NCI-H345 (cell line): ENCODE measurements at places on chromosomes 6 and 20.
A peak's percentile ranks its signal among the peaks of the same experiment; 100 is the strongest.

DNA sequence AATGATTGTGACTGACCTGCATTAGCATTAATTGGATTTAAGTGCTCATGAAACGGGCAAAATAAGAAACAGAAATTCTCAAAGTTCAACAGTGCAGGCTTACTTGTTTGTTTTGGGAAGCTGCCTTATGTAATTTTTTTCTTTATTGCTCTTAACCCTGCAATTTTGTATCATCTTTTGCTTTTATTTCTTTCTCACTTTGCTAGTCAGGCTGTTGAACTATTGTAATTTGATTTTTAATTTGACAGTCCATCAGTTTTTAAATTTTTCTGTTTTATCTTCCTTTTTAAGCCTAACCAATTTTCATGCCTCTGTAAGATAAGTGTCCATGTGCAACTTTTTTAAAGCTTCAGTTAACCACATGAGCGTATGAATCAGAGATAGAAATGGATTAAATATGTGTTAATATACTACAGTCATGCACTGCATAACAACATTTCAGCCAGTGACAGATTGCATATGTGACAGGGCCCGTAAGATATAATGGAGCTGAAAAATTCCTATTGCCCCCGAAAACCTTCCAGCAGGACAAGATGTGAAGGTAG is 44.6 kb downstream of the PEX7 start:
- DNase-seq: no peak

- DNase-seq: peak; percentile 96
Measured at GRCh38 chr20:32017711-32018251, 7.5 kb downstream of the CCM2L start.

DNA sequence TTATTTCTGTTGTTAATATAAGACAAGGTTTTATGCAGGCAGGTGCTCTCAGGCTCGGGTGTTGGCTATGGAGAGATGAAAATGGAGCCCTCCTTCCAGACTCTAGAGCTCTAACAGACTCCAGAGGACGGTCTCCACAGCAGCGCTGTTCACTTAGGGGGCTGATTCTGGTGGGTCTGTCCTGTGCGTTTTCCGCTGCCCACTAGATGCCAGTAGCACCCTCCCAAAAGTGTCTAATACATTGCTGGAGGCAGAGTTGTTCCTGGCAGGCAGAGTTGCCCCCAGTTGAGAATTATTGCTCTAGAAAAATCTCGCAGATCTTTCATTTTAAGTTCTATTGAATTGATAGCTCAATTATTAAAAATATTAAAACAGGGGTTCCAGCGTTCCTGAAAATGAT is 109.9 kb downstream of the MAP3K4 start:
- peak; percentile 1 for DNase-seq

DNA sequence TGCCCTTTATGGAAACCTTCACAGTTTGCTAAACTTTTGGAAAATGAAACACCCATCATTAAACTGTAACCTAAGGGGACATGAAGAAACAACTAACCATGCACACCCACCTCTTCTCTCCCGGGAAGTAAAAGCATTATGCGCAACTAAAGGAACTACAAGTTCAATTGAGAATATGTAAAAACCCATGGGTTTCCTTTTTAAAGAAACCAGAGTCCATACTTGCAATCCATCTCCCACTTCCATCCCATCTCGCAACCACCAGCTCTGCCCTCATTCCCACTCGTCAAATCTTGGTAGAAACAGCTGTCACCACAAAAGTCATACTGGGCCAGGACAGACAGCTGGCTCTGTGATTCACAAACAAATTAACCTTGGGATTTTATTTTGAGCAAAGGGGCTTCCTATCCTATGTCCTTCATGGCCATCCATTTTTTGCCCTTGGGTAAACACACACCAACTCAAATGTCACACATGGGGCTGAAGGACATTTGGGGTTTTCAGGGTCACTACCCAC is 81.5 kb downstream of the HAO1 start:
- DNase-seq: no peak

DNA sequence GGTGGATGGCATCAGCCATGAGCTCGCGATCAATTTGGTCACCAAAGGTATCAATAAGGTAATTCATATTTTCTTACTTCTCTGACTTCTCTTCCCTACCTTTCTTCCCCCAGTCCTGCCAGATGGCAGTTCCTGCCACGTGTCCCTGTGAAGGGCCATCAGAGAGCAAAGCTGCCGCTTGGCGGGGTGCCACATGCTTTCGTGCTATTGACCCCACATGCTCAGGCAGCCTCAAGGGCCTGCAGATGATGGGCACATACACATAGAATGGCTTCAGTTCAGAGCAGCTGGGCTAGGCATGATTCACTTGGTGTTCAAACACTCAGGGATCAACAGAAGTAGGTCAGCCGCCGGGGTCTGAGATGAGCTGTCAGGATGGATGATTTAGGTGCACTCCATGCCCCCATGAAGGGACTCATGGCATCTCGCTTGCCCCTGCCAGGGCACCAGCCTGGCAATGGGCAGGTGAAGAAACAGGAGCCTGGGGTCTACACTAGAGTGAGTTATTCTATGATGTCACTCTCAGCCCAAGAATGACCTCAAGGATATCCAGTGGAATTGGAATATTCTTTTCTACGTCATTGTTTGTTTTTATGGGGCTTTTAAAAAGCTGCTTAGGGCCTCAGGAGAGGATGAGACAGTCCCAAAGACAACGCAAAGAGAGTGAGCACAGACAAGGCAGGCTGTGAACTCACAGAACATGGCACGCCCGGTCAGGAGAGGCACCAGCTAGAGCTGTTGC is 25.5 kb downstream of the BANF2 start:
- peak; percentile 95 for DNase-seq

GRCh38 chr6:90184334-90185298 is 112.0 kb downstream of the BACH2 start:
- peak; percentile 95 for DNase-seq

DNA sequence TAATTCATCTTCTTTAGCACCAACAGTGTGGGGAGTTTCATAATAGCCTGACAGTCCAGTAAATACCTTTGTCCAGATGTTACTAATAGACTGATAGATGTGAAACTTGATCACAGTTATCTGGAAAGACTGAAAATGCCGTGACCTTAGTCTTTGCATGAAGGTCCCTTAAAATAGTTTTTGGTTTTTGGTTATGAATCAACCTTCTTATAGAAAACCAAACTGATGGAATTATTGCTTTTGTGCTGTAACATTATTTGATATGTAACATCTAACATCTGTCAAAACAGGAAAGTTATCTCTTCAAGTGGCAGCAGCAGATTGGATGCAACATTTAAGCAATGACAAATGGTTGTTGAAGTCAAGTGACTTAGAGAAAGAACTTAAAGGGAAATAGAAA is 190.4 kb downstream of the DOK5 start:
- DNase-seq: no peak

- DNase-seq: peak; percentile 53
Measured at GRCh38 chr6:87922947-87923330, 124.7 kb upstream of the SPACA1 start.

GRCh38 chr6:71091167-71091566 is 134.3 kb upstream of the B3GAT2 start:
- DNase-seq: no peak

DNA sequence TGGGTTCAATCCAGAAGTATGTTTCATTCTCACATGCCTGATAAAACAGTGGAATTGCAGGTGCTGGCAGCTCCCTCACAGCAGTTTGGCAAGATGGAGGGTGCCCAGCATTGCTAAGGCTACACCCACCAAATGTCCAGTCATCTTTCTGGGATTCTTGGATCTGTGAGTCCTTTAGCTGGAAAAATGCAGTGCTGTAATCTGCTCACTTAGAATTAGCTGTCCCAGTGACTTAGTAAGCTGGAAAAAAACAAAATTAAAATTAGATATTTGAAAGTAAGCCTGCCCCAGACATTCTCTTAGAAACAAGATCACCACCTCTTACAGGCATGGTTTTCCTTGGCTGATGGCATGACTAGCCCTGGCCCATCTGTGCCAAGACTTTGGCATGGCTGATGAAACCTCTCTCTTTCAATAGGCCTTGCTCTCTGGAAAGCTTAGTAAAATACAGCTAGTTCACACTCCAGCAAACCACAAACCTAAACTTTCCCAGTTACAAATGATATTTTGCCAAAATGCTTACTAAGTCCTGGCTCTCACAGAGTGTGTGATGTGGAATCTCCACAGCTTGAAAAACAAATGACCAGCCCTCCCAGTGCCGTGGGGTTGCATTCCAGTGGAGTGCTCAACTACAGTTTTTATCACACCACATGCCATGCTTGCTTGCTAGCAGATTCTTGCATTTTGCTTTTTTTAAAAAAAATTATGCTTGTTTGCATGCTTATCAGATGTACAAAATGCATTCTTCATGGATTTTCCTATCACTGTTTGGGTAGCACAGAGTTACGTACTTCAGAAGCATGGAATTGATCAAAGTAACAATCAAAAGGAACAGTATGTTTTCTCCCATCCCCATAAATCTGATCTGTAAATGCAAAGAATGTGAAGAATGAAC is 261.5 kb downstream of the EYA4 start:
- DNase-seq: no peak

- DNase-seq: no peak
Measured at GRCh38 chr6:4103929-4104328, 25.0 kb upstream of the FAM217A start.

GRCh38 chr6:42960243-42961019 is at the start of gene GNMT:
Gene GNMT (plus strand): TSS chr6:42960754. CDS start chr6:42960768, 14 bp downstream.
- DNase-seq: peak; percentile 66

GRCh38 chr6:4018924-4019236 is 60.1 kb downstream of the FAM217A start:
- DNase-seq: no peak

DNA sequence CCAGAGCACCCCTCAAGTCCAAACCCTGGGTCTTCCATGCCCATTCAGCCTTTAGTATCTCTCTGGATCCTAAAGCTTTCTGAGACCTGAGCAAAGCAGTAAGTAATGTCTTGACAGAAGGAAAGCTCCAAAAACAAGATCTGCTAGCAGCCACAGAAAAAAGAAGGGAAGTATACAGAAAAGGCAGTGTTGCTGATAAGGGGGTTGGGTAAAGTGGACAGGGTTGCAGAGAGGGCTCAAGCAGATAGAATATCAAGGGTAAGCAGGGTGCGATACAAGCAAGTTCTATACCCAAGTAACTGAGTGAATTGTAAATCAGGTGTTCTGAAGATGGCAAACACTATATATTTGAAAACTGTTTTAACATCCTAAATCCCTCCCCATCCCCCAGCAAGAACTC is 113.4 kb upstream of the CARMIL1 start:
- no peak for DNase-seq

GRCh38 chr6:118639054-118639964 is 12.1 kb downstream of the CEP85L start:
- DNase-seq: no peak

DNA sequence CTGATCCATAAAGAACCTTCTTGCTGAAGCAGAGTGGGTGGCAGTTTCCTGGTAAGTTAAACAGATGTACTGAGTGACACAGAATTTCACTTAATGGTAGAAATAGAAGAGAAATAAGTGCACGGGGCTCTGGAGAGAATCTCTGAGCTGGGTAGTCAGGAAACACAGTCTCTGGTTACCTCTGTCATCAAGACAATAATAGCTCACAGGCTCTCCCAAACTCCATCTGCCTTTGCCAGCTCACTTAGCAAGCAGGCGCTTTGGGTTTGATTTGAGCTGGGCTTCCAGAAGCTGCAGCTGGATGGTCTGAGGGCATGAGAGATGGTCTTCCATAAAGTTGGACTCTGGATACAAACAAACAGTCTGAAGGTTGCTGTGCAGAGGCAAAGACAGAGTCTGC is 39.6 kb upstream of the PRSS35 start:
- no peak for DNase-seq

- no peak for DNase-seq
Measured at GRCh38 chr6:46191961-46192360, 21.2 kb upstream of the ENPP5 start.

DNA sequence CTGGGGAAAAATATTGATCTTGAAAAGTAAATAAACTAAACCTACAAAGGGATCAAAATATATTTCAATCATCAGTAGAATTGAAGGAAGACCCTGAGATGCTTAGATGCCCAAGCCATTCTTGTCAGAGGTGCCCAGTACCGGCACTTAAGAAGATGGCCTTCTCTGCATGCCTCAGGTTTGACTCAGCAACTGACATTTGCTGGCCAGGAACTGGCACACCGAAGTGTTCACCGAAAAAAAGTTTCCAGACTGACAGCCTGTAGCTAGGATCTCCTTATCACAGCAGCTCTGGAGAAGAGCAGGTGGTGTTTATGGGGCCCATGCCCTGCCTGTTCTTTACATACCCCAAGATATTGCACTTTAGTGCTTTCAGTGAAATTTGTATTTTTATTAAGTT is 203.2 kb downstream of the MOXD1 start:
- DNase-seq: no peak

GRCh38 chr6:170124836-170125235 is 166.0 kb downstream of the DLL1 start:
- DNase-seq: no peak

- DNase-seq: no peak
Measured at GRCh38 chr6:12977806-12978205, 261.2 kb downstream of the PHACTR1 start.

DNA sequence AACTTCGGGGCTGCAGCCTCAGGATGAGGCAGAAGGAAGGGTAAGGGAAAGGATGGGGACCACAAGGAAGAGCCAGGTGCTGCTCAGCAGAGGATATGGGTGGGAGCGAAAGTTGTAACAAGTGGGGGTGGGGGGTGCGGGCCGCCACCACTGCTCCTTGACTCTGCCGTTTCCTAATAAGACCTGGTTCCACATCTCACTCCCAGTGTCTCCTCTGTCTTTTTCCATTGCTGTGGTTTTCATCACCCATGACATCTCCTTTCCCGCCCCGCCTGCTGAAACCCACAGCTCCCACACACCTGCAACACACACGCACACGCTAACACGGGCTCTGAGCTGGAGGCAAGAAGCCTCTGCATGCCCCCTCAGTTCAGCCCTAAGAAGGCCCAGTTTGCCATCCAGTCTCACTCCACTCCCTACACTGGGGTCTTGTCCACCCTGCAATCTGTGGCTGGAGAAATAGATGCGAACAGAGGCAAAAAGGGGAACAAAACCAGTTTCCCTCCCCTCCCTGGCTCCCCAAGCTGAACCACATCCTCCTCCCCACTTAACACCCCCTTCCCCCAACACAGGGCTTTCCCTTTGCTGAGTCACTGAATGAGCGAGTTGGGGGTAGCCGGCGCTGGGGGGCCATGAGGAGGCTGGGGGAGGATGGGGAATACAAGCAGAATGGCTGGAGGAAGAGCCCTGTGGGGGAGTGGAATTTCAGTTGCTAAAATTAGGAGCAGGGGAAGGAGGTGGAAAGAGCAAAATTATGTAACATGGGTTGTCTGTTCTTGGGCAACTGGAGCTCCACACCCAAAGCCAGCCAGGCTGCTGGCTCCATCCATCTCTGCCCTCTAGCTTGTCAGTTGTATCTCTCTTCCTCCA is 11.5 kb downstream of the NFKBIL1 start:
- no peak for DNase-seq

DNA sequence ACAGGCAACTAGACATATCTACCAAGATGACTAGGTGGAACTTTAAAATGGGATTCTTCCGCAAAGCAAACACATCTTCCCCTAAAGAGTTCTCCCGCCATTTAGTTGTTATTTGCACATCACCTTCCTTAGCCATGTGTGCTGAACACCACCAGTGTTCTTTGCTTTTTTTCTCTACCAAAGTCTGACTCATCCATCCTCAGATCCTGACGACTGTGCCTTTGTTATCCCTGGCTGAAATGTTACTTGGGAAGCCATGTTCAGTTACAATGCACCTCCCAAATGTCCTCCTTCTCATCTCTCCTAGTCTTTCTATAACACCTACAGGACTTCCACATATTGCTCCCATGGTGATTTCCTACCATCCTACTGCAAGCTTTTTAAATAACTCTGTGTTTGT is 593.5 kb upstream of the ARID1B start:
- DNase-seq: peak; percentile 13
